ENCODE measurements at places on chromosomes 6 and 20.

GRCh38 chr6:17197607-17198006, 83.6 kb upstream of the RBM24 start:
- no peak for DNase-seq

GRCh38 chr6:70763754-70764510, 96.2 kb downstream of the SMAP1 start:
- no peak for DNase-seq

DNA sequence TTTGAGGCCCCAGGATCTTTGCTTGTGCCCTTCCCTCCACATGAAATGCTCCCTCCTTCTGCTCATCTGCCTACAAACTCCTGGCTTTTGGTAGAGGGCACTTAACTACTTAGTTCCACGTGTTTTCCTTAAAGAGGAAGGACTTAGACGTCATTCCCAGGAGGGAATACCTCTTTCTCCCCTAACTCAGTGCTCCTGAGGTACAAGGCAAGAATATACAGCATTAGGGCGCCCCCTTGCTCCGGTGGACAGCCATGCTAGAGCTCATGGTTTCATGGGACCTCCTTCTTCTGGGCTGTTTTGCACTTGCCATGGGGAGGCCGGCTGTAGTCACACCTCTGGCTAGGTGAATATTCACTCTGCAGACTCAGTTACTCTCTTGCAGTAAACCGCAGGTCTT, 93.8 kb upstream of the LY86 start:
- peak; percentile 67 for DNase-seq

DNA sequence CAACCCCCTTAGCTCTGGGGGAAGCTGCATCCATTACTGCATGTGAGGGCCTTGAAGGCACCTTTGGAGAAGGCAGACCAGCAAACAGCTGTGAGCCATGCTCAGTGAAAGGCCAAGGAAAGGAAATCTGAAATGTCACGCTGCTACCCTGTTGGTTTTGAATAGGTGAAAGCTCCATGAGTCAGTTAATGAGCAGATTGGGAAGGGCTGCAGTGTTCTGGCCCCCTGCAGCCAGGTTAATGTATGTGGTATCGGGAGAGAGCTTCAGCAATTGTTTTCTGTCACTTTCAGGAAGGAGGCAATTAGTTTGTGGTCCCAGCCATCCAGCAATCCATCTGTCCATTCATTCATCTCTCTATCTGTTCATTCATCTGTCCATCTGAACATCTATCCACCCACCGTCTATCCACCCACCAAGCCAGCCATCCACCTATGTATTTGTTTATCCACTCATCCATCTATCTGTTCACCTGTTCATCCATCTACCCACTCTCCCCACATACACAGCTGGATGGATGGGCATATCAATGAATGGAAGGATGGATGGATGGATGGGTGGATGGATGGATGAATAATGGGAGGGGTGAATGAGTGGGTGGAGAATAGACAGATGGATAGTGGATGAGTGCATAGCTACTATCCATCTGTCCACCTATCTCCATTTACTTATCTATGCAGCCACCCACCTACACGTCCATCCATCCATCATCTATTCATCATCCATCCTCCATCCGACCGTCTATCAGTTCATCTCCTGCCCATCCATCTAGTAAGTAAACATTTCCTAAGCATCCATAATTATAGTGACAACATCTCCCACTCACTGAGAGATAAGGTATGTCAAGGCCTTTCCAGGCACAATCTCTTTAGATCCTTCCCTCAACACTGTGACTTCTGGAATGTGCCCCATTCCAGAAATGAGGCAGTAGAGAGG, 16.0 kb downstream of the PCK1 start:
- DNase-seq: no peak

DNA sequence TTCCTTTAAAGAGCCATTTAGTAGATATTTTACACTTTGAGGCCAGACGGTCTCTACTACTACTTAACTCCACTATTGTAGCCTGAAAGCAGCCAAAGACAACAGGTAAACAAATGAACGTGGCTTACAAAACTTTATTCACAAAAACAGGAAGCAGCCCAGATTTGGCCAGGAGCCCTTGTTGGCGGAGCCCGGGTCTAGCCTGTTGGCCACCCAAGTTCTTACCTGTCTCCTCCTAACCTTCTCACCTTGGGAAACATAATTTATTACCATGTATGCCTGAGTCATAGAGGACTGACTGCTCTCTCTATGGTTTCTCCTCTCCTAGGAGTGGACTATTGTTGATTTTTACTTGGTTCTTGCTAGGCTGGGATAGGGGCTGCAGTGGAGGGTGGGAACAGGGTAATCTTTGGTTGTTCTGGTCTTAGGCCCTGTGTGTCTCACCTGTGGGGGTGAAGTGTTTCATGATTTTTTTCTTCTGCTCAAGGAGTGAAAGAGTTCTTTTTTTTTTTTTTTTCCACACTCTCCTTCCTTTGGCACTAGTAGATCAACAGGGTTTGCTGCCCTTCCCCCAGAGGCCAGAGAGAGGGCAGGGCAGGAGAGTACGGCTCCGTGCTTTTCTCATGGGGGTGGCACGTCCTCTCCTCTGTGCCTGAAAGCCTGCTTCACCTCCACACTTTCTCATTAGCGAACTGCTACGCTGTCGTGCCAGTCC, 90.0 kb downstream of the RPP40 start:
- no peak for DNase-seq

DNA sequence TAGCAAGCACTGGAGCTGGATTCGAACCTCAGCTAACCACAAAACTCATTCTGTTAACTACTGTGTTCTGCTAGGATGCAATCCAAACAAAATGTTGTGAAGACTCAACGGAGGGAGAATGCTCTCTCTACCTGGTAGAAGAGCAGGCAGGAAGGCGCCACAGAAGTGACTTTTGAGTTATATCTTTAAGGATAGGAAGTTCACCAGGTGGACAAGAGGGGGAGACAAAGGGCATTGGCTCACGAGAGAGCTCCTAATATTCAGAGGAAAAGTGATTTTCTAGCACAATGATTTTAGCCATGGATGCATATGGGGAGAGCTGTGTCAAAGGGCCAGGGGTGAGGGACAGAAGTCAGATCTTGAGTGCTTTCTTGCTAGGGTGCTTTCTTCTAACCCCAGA, 108.4 kb upstream of the MAFB start:
- peak; percentile 20 for DNase-seq

GRCh38 chr6:56318851-56319250, 71.5 kb upstream of the COL21A1 start:
- no peak for DNase-seq

All from stimulated activated CD8-positive, alpha-beta memory T cell treated with anti-CD3 and anti-CD28 coated beads, Interleukin-4, amount 100 ng/mL, for 48 hours (primary cell).